Thoracic aorta (tissue), 2 donors: ENCODE measurements at places on chromosomes 13 and 19.
A peak's percentile ranks its signal among the peaks of the same experiment; 100 is the strongest.

DNA sequence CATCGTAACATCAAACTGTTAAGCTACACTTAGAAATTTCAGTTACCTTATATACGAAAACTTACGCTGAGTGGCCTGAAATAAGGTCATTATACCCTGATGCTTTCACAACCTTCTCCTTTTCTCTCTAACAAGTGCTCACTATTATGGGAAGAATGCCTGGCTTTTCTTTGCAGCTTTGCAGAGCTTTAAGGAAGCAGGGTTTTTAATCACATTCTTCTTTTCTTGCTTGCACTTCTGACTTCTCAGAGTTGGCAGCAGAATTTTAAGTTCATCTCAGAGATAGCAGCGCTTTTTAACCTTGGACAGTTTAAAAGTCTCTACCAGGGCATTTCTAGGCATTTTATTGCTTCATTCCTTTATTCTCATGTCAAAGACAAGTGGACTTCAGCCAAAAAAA, 285.1 kb downstream of the SPRY2 start:
- DNase-seq = no peak

- no peak for DNase-seq
These were observed 58.3 kb downstream of the RAP2A start for GRCh38 chr13:97492257-97492656.

GRCh38 chr13:30856005-30856790, 49.9 kb upstream of the MEDAG start:
- DNase-seq = no peak

GRCh38 chr19:32339988-32340874, 5.2 kb upstream of the ZNF507 start:
- peak; percentile 29 for DNase-seq

GRCh38 chr13:49183672-49184325, 36.3 kb upstream of the MLNR start:
- DNase-seq = no peak

GRCh38 chr13:104376588-104376987, 1310.4 kb upstream of the SLC10A2 start:
- no peak for DNase-seq

DNA sequence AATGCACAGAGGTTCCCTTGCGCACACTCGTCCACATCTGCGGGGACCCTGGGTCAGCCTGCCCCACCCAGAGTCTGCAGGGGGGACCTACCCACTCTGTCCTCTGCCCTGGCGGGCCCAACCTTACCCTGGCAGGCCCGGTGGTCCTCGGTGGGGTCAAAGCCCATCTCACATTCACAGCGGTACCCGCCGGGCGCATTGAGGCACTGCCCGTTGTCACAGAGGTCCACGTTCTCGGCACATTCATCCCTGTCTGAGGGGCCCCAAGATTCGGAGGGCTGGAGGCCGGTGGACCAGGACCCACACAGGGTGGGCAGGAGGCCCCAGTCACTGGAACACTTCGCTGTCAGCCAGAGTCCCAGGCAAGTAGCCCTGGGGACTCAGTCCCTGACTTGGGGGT, 38.5 kb downstream of the FBN3 start:
- DNase-seq = no peak

DNA sequence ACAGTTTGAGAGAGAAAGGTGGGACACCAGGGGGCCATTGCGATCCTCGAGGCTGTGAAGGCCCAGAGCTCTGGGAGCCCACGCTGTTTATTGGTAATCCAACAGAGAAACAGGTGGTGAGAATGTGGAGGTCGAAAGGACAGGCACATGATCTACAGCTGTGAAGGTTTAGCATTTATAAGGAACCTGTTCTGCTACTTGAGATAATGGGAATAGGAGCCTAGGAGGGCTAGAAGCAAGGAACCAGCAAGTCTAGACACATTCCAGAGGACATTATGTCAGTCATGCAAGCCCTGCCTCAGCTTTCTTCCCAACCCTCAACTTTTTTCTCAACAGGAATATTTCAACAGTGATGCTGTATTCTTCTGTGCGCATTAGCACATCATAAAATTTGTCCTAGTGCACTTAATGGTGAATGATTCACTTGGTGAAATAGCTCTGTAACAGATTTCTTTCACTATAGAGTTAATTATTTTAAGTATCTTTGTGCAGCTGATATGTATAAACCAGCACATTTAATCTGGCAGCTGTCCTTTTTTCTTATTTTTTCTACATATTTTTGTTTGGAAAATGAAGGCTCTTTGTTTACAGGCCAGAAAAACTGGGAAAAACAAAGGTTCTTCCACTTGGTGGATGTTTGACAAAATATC, 25.4 kb downstream of the ZNF90 start:
- no peak for DNase-seq

- DNase-seq = no peak
These were observed 4.3 kb upstream of the LGALS4 start for GRCh38 chr19:38817081-38817480.

DNA sequence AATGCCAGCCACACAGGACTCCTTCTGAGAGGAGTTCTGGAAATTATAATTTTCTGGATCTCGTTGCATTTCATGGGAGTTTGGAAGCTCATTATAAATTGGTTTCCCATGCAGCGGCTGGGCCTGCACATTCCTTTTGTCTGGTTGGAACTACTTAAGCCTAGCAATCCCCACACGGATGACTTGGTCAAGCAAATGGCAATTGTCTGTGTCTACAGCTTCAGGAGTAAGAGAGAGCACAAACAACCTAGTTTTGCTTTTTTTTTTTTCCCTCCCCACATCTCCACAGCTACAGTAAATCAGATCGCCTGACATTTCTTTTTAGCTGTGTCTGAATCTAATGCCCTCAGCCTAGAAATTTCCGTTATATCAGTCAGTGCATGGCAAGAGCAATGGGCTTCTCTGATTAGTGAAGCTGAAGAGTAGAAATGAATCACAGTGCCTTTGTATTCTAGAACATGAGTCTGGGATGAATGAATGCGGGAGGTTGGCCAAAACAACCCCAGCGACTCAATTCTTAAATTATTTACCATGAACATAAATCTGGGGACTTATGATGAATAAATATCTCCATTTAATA, 15.1 kb downstream of the PCDH8 start:
- DNase-seq = no peak

DNA sequence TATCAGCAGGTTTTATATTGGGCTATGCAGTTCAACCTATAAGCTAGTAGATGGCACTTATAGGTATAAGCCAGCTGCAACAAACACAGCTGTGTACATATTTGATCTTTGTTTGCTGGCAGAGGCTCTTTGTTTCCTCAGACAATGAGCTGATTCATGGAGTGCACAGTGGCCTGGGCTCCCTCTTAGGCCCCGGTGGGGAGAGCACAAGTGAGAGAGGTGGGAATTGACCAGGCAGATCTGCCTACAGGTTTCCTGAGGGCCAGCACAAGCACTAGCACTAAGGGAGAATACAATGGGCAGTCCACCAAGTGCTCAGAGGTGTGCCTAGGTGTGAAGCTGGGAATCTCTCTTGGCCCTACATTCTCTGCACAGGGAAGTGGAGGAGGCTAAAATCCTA, 1390.7 kb downstream of the SLITRK5 start:
- DNase-seq = no peak

DNA sequence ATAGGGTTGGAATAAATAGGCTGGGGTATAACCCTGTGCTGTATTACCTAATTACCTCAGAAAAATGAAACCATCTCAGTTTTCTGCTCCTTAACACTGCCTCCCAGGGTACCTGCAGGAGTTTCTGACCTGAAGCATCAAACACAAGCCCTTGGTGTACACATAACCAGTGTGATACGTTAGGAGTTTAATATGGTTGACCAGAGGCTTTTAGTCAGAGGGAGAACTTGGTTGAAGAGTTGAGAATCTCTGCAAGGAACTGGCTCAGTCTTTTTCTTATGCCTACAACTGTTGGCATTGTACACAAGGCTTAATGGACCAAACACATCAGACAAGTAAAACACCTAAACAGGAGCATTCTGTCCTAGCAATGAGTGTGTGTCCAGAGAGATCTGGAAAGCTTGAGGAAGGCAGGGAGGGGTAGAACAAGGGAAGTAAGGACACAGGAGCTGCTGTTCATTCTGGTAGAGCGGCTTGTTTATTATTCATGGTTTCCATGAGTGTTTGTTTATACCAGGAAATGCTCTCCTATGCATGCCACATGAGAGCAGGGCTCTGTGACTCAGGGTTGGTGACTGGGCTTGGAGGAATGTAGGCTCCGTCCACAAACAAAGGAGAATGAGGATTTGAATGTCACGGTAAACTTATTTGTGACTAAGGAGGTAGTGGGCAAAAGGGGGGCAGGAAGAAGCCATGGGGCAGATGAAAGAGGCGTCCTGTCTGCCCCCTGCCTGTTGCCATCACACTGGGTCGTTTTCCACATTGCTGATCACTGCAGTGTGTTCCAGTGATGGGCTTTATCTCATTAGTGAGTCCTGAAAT, 11.9 kb upstream of the SPATA13 start:
- no peak for DNase-seq

DNA sequence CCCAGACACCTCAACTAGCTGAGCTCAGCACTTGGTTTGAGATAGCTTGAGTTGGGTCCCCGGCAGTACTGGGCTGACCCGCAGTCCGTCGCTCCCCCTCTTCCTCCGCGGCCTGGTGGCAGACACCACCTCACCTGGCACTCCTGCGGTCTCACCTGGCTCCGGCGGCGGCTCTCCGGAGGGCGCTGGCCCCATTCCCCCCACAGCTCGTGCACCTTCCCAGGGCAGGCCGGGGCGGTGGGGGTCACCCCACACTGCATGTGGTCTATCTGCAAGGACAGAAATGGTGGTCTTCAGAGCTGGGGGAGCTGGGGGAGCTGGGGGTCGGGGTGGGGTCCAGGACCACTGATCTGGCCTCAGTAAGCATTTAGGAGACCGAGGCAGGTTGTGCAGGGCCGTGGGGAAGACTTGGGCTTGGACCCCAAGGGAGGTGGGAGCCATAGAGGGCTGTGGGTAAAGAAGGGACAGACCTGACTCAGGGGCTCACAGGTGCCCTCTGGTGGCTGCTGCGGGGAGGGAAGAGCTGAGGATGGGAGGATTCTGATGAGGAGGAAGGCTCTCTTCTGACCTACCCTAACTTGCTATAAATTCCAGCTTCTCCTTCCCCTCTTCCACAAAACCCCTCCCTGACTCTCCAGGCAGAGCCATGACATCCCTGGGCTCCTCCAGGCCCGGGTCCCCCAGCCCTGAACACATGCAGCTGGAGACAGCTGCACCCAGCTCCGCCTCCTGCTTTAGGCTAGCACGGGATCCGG, 6.7 kb upstream of the PLIN4 start:
- DNase-seq = no peak

DNA sequence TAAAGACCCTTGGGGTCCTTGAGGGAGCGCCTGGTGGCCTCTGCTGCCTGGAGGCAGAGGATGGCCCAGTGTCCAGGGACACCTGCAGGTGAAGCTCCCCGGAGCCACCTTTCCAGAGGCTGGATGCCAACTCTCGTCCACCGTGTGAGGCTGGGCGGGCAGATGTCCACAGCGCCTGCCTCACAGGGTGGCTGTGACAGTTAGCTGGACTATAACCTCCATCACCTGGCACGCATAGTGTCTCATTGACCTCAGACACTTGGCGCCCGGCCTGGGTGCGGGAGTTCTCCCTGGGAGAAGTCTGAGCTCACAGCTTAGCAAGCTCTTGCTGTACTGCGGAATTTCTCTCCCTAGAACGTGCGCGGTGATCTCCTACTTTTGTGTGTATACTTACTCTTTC, 9.8 kb downstream of the BICRA start:
- no peak for DNase-seq

DNA sequence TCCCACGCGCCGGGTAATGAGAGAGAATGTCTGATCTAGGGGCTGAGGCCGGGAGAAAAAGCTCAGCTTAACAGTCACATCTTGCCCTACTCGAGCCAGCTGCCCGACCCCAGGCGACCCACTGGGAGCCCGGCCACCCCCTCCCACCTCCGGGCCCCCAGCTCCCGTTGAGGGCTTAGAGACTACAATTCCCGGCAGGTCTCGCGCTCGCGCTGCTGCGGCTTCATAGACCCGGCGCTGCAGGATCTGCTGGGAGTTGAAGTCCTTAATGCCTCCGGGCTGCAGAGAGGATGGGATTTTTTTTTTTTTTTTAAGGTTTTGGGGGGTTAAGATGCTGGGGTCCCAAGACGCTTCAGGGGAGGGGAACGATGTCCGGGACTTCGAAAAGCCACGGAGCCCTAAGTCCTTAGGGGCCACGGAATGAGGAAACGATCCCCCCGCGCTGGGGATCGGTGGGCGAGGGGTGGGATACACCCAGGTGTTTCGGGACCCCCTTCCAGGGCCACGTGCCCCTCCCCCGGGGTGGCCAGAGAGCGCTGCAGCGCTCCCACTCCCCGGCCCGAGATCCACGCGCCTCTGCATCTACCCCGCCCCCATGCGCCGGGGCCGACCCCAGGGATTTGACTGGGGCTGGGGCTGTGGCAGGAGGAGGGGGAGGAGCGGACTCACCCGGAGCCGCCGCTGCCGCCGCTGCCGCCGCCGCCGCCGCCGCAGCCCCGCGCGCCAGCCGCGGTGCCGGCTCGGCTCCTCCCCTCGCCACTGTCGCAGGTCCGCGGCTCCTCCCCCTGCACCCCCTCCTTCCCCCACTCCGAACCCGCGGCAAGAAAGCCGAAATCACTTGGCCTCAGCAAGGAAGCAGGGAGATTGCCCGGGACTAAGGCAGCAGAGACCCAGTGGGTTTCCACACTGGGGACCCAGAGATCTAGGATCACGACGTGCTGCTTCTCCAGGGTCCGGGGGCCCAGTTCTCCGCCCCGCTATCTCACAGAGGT, at the start of gene SYT3:
Gene SYT3, minus strand, starts transcription at position 761 of the 992 bp plus-strand sequence. CDS start 2,470 bp downstream, outside the sequence.
- DNase-seq = no peak

GRCh38 chr19:45827459-45828093, 12.5 kb upstream of the RSPH6A start:
- DNase-seq = no peak

DNA sequence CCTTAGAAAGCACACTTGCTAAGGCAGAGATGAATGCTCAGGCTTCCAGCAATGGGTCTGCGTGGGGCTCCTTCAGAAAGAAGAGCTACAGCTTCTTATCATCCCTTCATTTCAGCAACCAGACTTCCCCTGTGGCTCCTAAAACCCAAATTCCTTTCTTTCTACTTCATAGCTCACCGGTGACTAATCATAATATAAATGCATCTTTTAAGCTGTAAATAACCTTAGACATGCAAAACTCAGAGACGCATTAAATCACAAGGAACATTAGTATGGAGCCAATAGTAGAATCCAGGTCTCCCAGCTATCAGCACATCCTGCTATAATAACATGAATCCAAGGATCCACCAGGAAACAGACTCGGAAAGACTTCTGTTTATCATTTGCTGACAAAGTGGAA, 375.6 kb downstream of the COG6 start:
- no peak for DNase-seq

GRCh38 chr13:114203536-114203935, 24.5 kb downstream of the CFAP97D2 start:
- DNase-seq = no peak

DNA sequence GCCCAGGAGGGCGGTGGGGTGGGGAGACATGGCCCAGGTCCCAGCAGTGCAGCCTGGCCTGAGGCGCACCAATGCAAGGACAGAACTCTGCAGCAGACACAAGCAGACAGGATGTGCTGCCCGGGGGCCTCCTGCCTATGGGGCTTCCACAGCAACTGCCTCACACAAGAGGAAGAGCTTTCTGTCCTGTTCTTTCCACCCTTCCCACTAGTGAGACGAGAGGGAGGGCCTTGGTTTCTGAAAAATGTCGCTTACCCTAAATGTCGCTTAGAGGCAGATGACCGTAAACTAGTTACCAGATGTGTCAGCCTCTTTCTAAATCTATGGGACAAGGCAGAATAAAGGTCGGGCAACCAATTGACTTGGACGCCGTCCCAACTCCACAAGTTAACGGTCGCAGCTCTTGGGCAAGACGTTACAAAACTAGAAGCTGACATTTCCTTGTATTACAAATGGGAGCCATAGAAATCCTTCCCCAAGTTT, at the start of gene LAIR1:
Gene LAIR1, minus strand, starts transcription at position 157 of the 483 bp plus-strand sequence. Its CDS starts 127 bp downstream, at position 30.
- DNase-seq = no peak
